ENCODE measurements at places on chromosomes 2 and 18. TPM values are rescaled to one million over a fixed set of nuclear protein-coding genes. Genes with fewer than 3 reads are reported as not detected.

FAM210A gene
- total RNA-seq, result 17.1 TPM

SERPINB13 gene
- total RNA-seq, result 0.27 TPM

GBX2 gene
- total RNA-seq, result 1.1 TPM

ARHGAP28 gene
- total RNA-seq, result 161 TPM

TMEM163 gene
- not detected for total RNA-seq

VWC2L gene
- not detected for total RNA-seq

ABCG5 gene
- not detected for total RNA-seq

CREG2 gene
- 0.42 TPM for total RNA-seq

ZSCAN30 gene
- total RNA-seq, result 29.3 TPM

LYG2 gene
- not detected for total RNA-seq

FKBP7 gene
- 48.1 TPM for total RNA-seq

HMSD gene
- 7.2 TPM for total RNA-seq

BMP10 gene
- not detected for total RNA-seq

UGT1A8 gene
- not detected for total RNA-seq

TYMS gene
- 60.8 TPM for total RNA-seq

NEU4 gene
- 1.8 TPM for total RNA-seq

HTR2B gene
- 3.4 TPM for total RNA-seq

CTNNA2 gene
- 5.1 TPM for total RNA-seq

PER2 gene
- total RNA-seq, result 11.7 TPM

SERPINB2 gene
- total RNA-seq, result 1.00 TPM

DSG1 gene
- total RNA-seq, result 0.09 TPM

RSAD2 gene
- total RNA-seq, result 3.7 TPM

MBD1 gene
- total RNA-seq, result 88.2 TPM
